ENCODE measurements at places on chromosomes 6 and 20.

DNA sequence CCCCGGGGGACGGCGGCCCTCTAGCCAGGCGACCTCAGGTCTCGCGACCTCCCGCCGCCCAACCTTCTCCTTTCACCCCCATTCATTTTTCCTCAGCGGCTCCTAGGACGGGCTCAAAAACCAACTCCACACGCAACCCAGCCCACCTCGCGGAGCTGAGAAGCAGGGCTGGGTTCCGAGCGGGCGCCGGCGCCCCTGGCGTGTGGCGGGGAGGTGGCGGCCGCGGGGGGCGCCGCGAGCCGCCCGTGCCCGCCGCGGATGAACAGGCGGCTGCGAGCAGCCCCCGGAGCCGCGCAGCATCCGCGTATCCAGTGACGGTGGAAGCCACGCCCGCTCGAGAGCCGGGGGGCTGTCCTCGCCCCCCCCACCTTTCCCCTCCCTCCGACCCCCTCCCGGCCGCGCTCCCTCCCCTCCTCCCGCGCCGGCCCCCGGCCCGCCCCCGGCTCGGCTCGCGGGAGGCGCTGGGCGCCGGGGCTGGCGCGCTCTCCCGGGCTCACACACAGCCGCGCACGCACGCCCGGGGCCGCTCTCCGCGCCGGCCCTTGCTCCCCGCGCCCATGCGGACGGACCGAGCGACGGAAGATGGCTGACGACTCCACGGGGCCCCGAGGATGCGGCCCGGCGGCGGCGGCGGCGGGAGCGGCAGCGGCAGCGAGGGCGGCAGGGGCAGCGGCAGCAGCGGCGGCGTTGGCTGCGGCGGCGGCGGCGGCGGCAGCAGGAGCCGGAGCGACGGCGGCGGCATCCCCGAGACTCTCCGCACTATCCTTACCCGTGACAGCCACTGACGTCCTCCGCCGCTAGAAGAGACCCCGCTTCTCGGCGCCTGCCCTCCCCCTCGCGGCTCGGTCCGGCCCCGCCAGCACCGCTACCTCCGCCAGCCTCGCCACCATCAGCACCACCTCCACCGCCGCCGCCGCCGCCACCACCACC is at the start of gene SOBP:
Gene SOBP (plus strand): TSS at position 482 of the 930 bp plus-strand sequence. CDS start 500 bp downstream, outside the sequence.
- peak; percentile 81 for ATAC-seq

DNA sequence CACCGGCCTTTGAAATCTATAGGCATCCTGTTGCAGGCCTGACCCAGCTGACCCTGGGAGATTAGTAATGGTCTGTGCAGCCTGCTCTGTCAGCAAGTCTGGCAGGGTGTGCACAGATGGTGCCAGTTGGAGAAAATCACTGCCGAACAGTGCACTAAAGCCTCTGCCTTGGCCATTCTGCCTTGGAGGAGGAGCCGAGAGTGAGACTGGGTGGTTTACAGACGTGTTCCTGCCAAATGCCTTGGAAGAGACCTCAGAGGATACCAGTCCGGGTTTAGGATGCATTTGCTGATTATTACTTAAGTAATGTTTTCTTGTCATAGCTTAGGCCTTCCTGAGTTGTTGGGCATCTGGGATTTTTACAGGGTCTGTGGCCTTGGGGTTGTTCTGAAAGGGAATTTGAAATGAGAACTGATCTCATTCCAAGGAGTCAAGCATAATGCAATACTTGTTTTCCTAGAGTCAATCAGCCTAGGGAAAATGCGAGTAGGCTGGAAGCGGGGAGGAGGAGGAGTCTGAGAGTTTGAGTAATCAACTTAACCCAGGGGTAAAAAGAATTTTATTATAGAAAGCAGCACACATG is 292.1 kb downstream of the SOX4 start:
- ATAC-seq: peak; percentile 71

DNA sequence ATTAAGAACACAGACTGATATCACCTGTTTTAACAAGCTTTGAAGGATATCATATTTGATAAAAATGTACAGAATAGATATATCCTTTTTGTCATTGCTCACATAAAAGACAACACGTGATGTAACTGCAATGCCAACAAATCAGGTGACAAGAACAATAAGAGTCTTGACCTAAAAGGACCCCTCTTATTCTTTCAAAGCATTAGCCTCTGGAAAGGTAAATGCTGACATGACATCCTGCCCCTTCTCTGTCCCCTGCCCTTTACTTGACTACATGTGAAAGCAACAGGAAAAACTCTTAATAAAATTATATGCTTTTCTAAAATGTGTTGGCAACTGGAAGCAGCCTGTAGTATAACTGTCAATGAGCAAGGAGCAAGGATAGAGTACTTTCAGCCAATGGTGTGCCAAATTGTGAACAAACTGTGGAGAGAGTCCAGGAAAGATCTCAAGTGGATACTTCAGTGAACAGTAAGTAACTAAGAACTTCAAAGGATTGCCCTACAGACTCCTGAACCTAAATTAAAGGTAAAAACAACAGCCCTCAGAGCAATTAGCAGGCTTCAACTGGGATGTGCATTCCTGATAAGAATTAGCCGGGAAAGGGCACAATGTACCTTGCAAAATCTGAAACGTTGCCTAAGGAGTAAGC is 16.3 kb downstream of the PTPRK start:
- ATAC-seq: no peak

- ATAC-seq: no peak
Measured at GRCh38 chr6:161750686-161751085, 476.8 kb upstream of the AGPAT4 start.

DNA sequence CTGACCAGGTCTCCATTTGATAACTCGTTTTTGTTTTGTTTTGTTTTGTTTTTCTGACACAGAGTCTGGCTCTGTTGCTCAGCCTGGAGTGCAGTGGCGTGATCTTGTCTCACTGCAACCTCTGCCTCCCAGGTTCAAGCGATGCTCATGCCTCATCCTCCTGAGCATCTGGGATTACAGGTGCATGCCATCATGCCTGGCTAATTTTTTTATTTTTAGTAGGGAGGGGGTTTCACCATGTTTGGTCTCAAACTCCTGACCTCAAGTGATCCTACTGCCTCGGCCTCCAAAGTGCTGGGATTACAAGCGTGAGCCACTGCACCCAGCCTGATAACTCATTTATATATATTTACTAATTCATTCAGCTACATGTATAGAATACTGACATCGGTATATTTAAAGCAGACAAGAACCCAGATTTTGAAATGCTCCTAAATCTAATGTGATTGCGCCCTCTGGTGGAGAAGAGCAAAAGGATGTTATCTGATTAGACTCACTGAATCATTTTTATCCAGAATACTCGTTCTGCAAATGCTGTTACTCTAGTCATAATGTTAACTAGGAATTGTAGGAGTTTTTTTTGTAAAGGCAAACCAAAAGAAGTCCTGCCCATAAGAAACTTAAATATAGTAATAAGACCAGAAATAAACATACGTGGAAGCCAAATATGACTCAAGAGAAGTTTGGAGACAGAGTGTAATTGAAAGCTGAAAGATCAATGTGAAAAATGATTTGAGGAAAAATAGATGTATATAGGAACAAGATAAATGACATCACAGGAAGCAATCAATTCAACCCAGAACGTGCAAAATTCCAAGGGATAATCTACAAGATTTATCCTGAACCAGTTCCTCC is 5.3 kb upstream of the COL12A1 start:
- ATAC-seq: no peak

- peak; percentile 68 for ATAC-seq
Measured at GRCh38 chr20:58020656-58021454, 207.6 kb downstream of the ANKRD60 start.

DNA sequence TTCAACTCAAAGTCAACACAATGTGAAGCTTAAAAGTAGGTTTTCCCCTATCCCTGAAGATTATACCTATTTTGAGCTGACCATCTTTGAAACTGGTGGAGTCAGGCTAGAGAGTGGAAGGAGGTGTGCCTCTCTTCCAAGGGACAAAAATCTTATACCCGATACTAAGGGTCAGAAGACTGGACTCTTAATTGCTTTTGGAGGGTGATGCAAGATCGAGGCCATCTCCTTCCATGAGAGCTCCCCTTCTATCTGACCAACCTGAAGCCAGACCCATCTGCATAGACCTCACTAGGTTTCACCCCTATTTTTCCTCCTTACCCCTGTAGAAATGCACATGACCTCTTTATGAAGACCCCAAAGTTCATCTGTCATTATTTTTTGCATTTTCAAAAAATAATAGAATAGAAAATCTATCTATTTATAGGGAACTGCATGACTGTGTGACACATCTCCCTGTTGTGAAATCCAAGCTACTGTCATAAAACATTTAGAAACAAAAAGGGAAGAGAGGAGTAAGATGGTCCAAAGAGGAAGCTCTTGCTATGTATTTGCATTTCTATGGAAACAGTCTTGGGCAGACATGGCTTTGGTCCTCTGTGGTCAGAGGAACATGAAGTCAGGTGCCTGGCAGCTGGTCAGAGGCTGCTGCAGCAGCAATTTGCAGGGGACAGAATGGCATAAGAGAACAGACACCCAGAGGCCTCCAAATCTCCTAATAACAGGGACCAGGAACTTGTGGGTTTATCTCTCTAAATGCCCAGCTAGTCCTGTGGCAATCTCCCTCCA is 349.2 kb downstream of the MAFB start:
- ATAC-seq: peak; percentile 72

DNA sequence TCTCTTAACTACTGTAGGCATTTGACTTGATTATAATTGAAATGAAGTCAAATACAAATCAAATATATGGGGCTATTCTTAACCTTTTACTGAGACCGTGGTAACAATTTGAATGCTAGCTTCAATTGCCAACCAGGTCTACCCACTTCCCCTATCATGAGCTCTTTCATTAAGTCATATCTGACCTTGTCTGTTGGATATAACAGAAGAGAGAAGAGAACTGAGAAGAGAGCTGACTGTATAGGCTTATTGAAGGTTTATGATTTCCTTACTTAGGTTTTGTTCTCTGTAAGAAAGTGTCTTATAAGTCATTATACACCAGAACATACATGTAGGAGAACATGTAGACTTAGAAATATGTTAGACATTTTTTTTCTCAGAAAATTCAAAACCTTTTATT is 549.4 kb downstream of the COL12A1 start:
- no peak for ATAC-seq

- no peak for ATAC-seq
Measured at GRCh38 chr6:154440022-154440421, 70.5 kb downstream of the CNKSR3 start.

DNA sequence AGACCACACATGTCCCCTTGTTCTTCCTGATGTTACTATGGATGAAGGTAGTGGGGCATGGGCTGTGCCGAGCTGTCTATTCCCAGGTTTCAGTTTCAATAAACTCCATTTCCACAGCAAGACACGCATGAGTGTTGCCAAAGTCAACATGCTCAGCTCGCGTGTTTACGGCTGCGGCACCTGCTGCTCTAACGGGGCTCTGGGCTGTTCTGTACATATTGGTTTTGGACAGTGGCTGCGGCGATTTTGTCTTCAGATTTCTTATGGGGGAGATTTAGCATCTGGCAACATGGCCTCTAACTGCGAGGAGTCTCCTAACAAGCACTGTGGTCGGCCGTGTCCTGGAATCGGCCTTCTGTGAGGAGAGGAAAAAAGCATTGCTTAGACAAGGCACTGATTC is 58.6 kb downstream of the TMEM242 start:
- no peak for ATAC-seq

- no peak for ATAC-seq
Measured at GRCh38 chr6:140897349-140897748, 1235.4 kb upstream of the GJE1 start.

Measured in gastroesophageal sphincter (tissue), 4 donors.